Posterior cingulate gyrus (tissue), 11 donors: ENCODE measurements at places on chromosomes 1 and 21.

- DNase-seq: no peak
These were observed 5.1 kb downstream of the NIT1 start for GRCh38 chr1:161122967-161123366.

DNA sequence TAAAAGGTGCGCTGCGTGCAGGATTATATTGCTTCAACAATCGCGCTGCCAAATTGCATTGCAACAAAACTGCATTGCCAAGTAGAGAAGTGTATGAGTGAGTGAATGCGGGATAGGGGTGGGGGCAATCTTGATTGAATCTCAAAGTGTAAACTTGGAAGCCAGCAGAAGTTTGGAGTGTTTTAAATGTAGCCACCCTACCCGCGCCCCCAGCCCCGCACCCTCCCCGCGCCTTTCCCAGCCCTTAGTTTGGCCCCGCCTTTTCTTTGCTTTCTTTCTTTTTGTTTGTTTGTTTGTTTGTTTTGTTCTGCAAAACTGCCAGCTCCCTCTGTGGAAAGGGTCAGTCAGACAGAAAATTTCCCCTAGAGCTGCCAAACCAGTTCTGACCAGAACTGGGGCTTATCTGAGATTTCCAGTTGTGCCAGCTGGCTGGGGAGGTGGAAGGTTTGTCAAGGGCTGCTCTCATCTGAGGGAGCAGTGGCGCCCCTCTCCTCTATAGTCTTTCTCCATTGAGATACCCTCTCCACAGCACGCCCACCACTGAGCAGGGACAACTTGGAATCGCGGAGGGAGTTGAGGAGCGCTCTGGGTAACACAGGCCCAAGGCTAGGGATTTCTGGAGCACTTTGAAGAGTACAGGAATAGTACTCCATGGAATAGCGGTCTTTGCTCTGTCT lies 666 bp upstream of the BEND5 start:
- no peak for DNase-seq

GRCh38 chr1:230509281-230509977 lies 83.3 kb upstream of the PGBD5 start:
- no peak for DNase-seq

GRCh38 chr1:114648503-114648902 lies 21.3 kb downstream of the DENND2C start:
- no peak for DNase-seq

DNA sequence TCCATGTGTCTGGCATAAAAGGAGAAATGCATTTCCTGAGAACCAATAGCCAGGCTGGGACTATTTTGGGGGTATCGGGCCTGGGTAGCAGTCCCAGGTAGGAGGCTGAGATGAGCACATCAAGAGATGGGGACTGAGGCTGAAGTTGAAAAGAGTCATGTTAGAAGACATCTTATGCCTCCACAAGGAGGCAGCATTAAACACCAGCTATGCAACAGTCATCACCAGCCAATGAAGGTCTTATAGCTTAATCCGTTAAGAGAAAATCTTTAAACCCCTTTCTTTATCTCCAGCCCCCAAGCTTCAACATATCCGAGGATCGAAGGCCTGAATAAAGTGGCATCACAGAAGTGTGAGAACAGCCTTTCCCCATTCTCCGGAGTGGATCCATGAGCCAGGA lies 640.7 kb upstream of the PTBP2 start:
- no peak for DNase-seq

GRCh38 chr1:232863544-232864275 lies 58.5 kb downstream of the MAP10 start:
- no peak for DNase-seq

DNA sequence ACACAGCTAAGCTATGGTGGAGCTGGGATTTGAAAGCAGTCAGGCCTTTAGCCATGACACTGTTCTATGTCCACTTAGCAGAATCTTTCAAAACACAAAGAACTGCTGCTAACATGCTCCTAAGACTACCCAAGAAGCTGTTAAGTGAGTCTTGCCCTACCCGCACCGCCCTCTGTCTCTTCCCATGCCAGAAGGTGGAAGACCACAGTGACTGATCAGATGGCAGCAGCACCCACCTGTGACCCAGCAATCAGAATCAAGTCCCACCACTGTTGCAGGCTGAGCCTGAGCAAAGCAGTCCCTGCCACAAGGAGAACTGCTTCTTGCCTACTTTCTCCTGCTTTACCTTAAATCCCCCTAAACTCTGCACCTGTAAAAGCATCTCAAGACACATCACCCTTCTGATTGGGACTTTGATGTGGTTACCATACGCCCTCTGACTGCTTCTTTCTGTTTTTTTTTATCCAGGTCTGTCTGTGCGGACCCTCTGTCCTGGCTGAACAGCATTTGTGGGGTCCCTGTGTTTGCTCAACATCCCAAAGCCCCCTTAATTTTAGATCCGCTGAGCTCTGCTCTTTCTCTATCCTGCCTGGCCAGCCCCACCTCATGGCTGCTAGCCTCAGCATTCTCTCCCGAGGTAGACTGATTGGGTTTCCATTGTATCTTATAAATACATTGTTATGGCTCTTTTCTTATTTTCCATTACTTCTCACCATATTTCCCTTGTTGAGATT lies 16.0 kb downstream of the IRF2BP2 start:
- no peak for DNase-seq

GRCh38 chr1:156420205-156421061 lies 51.4 kb downstream of the RHBG start:
- peak; percentile 78 for DNase-seq

GRCh38 chr1:6218375-6219164 lies 12.7 kb downstream of the RNF207 start:
- DNase-seq: no peak

DNA sequence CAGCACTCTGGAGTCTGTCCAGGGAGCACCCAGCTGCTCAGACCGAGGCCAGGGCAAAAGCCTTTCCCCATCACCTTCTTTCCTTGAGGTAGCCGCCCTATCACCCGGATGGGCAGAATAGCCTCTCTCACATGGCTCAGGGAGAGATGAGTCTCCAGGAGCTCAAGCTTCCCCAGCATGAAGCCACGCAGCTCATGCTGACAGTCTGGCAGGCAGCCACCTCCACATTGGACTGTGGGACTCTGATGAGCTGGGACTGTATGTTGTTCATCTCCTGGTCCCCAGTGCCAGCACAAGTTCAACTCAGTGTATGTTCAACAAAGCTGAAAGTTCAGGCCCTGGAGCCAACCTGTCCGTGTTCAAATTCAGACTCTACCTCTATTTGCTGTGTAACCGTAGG lies 75.2 kb upstream of the ZC3H12A start:
- no peak for DNase-seq

DNA sequence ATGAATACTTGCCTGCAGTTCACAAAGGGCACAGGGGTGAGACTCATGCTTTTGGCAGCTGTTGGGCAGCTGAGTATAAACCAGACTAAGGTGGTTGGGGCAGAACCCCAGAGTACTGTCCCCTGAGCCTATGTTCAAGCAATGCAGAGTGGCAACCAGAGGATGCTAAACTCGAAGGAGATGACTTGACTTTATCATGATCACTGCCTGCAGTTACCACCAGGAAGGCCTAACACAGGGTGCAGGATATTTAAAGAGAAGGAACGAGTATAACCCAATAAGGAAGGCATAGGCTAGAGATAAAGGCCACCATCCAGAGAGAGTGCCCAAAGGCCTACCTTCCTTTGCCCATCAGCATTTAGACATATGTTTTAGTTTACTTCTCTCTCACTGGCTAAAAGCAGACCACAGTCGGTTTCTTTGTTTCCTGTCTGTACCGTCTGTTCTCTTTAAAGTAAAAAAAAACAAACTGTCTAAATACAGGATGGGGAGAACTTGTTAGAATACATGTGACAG lies 83.3 kb downstream of the MPZL1 start:
- DNase-seq: no peak

DNA sequence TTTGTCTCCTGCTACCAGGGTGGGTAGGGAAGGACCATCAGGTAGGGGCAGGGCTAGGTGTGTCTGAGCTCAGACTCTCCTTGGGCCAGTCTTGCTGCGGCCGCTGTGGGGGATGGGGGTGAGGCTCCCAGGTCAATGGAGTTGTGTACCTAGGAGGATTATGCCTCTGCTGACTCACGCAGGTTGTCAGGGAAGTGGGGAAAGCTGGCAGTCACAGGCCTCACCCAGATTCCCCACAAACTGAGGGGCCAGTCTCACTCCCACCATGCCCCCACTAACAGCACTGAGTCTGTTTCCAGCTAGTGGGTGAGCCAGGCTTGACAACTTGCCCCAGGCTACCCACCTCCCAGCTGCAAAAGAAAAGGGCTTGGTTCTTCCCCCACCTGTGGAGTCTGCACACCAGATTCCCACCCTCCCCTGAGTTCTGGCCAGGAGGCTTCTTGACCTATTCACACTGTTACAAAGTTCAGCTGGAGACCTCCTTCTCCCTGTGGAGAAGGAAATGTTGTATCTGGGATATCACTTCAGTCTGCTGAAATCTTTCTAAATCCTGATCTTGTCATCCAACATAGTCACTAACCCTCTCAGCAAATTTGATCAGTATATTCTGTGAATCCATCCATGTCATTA lies 69.2 kb upstream of the GJA8 start:
- no peak for DNase-seq

- peak; percentile 72 for DNase-seq
These were observed 35.2 kb downstream of the RRP1 start for GRCh38 chr21:43824333-43825241.

GRCh38 chr1:240691909-240692705 lies 80.2 kb upstream of the GREM2 start:
- no peak for DNase-seq

GRCh38 chr1:84859866-84860265 lies 33.1 kb downstream of the LPAR3 start:
- DNase-seq: no peak

GRCh38 chr1:28954126-28954726 lies 39.9 kb downstream of the EPB41 start:
- no peak for DNase-seq
